ENCODE measurements at places on chromosomes 4 and X. TPM values are rescaled to one million over a fixed set of nuclear protein-coding genes. Genes with fewer than 3 reads are reported as not detected.
A peak's percentile ranks its signal among the peaks of the same experiment; 100 is the strongest.

The TRPC3 gene
- 2.0 TPM for total RNA-seq

The WAS gene
- 88.9 TPM for total RNA-seq

The GABRE gene
- total RNA-seq = not detected

The CTAG2 gene
- not detected for total RNA-seq

The SPCS3 gene
- total RNA-seq = 153 TPM

The CYLC1 gene
- total RNA-seq = not detected

DNA sequence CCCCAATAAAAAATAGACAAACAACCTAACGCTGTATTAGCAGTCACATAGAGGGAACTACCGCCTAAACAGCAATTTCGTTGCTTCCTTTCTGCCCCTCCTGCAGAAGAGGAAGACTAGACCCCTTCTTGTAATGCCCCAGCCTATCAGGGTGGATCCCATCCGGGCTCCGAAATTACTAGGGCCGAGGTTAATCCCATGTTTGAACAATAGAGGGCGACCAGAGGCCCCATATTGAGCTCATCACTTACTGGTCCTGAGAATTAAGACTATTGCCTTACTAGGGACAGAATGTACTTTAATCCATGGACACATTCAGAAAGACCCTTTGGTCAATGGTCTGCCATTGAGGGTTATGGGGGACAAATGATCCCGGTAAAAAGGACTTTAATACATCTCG lies 11.8 kb upstream of the ZNF630 start:
- DNase-seq = peak; percentile 32

GRCh38 chrX:78595901-78596502 lies 63.1 kb downstream of the RTL3 start:
- DNase-seq = no peak

GRCh38 chrX:103687696-103688201 lies 1.2 kb upstream of the MORF4L2 start:
- peak; percentile 30 for DNase-seq

- DNase-seq = no peak
These were observed 3.4 kb downstream of the SPARCL1 start for GRCh38 chr4:87525636-87526295.

Data from activated naive CD4-positive, alpha-beta T cell treated with anti-CD3 and anti-CD28 coated beads, Interleukin-2, amount 50 U/mL, for 72 hours (primary cell).